Activated CD4-positive, alpha-beta memory T cell treated with anti-CD3 and anti-CD28 coated beads for 36 hours (primary cell): ENCODE measurements at places on chromosomes 4 and X. TPM values are rescaled to one million over a fixed set of nuclear protein-coding genes. Genes with fewer than 3 reads are reported as not detected.

RAB41 gene
- total RNA-seq = not detected

NWD2 gene
- total RNA-seq = not detected

UBE2D3 gene
- total RNA-seq = 447 TPM

- no peak overlapping the region for H3K4me3 ChIP-seq
- no peaks in the 10 kb centered on the region for H3K36me3 ChIP-seq
- H3K4me1 ChIP-seq = peaks cover 12% of the 10 kb centered on the region
- no peak overlapping the region for H3K27ac ChIP-seq
- no peak for DNase-seq
Measured at GRCh38 chr4:26815706-26816105, 44.9 kb upstream of the STIM2 start.

TLL1 gene
- not detected for total RNA-seq

SPATA4 gene
- total RNA-seq = not detected

AWAT2 gene
- not detected for total RNA-seq

EGFL6 gene
- total RNA-seq = 0.64 TPM

RBMX gene
- total RNA-seq = 269 TPM

CXCR3 gene
- 31.1 TPM for total RNA-seq

DNA sequence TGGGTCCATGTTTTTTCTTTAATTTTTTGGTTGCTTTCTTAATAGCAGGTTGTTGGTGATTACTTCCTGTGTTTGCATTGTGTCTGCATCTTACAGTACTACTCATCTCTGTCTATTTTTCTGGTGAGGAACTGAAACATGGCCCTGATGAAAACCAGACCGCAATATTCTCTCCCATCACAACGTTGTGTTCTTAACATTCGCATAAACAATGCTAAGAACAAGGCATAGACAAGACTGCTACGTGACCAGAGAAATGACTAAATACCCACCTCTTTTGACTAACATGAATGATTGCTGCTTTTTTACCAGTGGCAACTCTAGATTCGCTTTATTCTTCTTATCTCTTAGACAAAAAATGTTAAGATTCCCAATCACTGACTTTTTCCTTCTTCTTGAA is 179.1 kb downstream of the GC start:
- no peak for DNase-seq
- H3K27ac ChIP-seq = no peak overlapping the region
- H3K36me3 ChIP-seq = no peaks in the 10 kb centered on the region
- peaks cover 6% of the 10 kb centered on the region for H3K27me3 ChIP-seq
- H3K4me3 ChIP-seq = no peak overlapping the region

HOPX gene
- total RNA-seq = 126 TPM

- H3K36me3 ChIP-seq = no peaks in the 10 kb centered on the region
- no peak for DNase-seq
- no peaks in the 10 kb centered on the region for H3K4me1 ChIP-seq
- H3K4me3 ChIP-seq = no peak overlapping the region
Measured at GRCh38 chr4:1092026-1092982, 21.1 kb downstream of the RNF212 start.

- H3K27me3 ChIP-seq = no peaks in the 10 kb centered on the region
- H3K4me3 ChIP-seq = no peak overlapping the region
- DNase-seq = no peak
- H3K36me3 ChIP-seq = no peaks in the 10 kb centered on the region
- H3K4me1 ChIP-seq = peaks cover 10% of the 10 kb centered on the region
Measured at GRCh38 chr4:184356366-184356765, 118.0 kb downstream of the IRF2 start.

RBM47 gene
- 1.7 TPM for total RNA-seq

DNA sequence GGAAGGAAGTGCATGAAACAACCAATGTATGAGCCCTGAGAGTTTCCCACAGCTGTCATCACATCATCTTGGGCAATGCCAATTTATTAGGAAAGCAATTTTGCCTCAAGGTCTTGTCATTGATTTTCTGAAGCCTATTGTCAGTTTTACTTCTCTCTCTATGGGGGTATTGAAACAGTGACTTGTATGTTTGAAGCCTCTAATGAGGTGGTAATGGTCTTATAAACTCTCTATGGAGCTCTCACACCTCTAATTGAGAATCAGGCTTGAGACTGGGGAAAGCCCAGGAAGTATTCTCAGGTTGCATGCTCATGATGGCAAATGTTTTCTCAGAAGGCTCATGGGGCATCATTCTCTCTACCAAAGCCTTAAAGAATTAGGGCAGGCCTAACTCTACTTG is 308.2 kb upstream of the EMCN start:
- no peak overlapping the region for H3K4me3 ChIP-seq
- H3K27ac ChIP-seq = no peak overlapping the region
- DNase-seq = no peak
- H3K4me1 ChIP-seq = peaks cover 15% of the 10 kb centered on the region

DNA sequence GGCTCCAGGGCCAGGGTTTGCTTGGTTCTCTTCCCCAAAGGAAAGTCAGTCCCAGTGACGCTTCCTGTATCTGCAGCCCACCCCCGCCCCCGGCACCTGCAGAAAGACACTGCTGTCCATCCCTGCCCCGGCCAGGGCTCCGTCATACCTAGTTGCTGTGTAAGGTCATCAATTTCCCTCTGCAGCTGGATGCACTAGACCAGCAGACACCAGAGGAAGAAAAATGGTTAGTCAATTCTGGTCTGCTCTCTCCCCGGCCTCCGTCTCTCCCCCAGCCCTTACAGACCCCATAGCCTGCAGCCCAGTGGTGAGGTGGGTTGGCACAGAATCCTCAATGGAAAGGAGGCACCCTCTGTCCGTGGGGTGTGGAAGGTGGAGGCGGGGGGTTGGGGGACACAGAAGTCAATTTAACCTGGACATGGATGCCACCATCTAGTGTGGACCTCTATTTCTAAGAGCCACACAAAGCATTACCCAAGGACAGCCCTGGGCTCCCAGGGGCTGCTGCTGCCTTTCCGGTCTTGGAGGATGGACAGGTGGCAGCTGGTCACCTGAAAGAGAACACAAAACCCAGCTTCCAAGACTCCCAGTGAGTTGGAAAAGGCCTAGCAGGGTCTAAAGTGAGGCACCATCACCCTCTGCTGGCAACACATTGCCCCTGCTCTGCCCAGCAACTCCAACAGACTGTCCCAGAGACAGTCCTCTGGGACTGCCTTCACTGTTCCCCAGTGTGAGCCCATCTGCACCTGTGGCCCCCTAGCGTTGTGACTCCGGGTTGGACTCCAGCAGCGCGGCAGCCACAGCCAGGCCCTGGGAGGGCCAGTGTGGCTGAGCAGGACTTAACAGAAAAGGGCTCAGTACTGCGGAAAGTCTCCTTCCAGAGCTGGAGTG is 40.2 kb upstream of the NHSL2 start:
- H3K4me3 ChIP-seq = no peak overlapping the region
- H3K36me3 ChIP-seq = no peaks in the 10 kb centered on the region
- H3K4me1 ChIP-seq = peaks cover 26% of the 10 kb centered on the region
- no peak for DNase-seq
- no peak overlapping the region for H3K27ac ChIP-seq

TRIM61 gene
- total RNA-seq = 1.0 TPM

GRCh38 chrX:114710571-114710970 is 126.7 kb downstream of the HTR2C start:
- no peak for DNase-seq
- no peaks in the 10 kb centered on the region for H3K4me1 ChIP-seq
- no peaks in the 10 kb centered on the region for H3K36me3 ChIP-seq
- no peak overlapping the region for H3K4me3 ChIP-seq
- H3K27me3 ChIP-seq = no peaks in the 10 kb centered on the region
- no peak overlapping the region for H3K27ac ChIP-seq

GBA3 gene
- total RNA-seq = not detected

DNA sequence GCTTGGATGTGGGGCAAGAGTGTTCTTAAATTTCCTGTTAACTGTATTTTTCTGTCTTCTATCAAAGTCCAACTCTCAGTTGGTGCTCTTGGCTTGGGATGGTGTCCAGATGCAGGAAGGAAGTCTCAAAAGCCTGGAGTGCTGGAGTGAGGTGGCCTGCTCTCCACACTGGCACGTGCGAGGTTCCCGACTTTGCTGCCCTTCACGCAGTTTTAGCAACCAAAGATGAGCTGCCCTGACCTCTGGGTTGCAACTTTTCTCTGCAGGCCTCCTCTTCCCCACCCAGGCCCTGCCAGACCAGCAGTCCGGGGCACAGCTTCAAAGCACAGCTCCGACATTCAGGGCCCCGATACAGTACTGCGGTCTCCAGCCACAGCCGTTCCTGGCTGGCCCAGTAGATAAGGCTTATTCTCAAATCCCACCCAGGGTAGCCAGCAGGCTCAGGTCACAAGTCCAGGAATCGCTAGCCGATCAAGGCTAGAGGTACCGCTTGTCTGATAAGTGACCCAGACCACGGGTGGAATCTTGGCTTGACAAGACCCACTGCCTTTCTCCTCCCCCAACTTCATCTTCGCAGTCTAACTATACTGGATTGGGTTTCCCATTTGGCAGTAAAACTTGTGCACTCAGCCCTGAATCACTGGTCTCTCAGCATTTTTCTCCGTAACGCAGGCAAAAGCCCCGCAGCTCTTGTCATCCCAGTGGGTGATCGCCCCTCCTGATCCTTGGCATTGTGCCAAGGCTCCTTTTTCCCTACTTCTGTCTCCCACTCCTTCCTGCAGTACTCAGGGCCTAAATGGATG is 21.8 kb upstream of the JADE1 start:
- H3K27me3 ChIP-seq = no peaks in the 10 kb centered on the region
- no peak overlapping the region for H3K27ac ChIP-seq
- no peaks in the 10 kb centered on the region for H3K4me1 ChIP-seq
- H3K4me3 ChIP-seq = no peak overlapping the region
- H3K36me3 ChIP-seq = no peaks in the 10 kb centered on the region

DNA sequence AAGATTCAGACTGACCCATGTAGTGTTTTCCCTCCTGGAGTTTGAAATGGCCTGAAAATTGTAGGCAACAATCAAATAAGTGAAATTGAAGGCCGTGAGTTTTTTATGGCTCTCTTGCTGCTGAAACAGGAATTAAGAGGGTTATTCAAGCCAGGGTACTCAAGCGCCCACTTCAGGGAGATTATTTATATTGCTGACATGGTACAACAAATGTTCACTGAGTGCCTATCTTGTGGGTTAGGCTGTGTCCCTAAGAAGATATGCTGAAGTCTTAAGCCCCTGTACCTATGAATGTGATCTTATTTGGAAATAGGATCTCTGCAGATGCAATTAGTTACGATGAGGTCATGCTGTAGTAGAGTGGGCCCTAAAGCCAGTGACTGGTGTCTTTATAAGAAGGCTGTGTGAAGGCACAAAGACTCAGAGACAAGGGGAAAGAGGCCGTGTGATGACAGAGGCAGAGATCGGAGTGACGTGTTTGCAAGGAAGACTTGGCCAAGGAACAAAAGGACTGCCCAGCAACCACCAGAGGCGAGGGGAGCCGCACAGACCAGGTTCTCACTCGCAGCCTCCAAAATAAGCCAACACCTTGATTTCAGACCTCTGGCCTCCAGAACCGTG is 72.9 kb downstream of the MED28 start:
- H3K4me1 ChIP-seq = no peaks in the 10 kb centered on the region
- no peaks in the 10 kb centered on the region for H3K36me3 ChIP-seq
- DNase-seq = no peak
- H3K27ac ChIP-seq = no peak overlapping the region
- H3K4me3 ChIP-seq = no peak overlapping the region

TRAM1L1 gene
- not detected for total RNA-seq

DNA sequence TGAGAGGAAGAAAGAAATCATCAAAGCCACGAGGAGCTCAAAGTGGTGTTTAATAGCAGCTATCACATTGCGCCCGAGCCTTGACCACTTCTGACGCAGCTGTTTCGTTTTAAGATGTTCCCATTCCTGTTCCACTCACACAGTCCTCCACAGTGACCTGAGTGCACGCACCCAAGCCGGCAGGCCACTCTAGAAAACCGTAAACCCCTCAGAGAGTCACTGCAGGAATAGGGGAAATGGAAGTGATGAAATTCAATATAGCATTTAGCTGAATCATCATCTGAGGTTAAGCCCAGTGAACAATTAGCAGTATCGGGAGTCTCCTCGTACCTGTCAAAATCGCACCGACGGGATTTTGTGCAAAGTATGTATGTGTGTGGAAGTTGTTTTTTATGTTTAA is 17.9 kb upstream of the HAND2 start:
- DNase-seq = no peak
- H3K36me3 ChIP-seq = no peaks in the 10 kb centered on the region
- H3K4me1 ChIP-seq = no peaks in the 10 kb centered on the region
- H3K27ac ChIP-seq = no peak overlapping the region

GRCh38 chrX:10519278-10519677 is 101.1 kb downstream of the MID1 start:
- H3K27ac ChIP-seq = no peak overlapping the region
- H3K4me3 ChIP-seq = no peak overlapping the region
- no peaks in the 10 kb centered on the region for H3K4me1 ChIP-seq
- H3K36me3 ChIP-seq = no peaks in the 10 kb centered on the region
- no peak for DNase-seq

MAGEC3 gene
- not detected for total RNA-seq

GRCh38 chrX:96837808-96838207 is 45.9 kb upstream of the RPA4 start:
- DNase-seq = no peak
- H3K27ac ChIP-seq = no peak overlapping the region
- no peaks in the 10 kb centered on the region for H3K36me3 ChIP-seq
- H3K27me3 ChIP-seq = no peaks in the 10 kb centered on the region

DNA sequence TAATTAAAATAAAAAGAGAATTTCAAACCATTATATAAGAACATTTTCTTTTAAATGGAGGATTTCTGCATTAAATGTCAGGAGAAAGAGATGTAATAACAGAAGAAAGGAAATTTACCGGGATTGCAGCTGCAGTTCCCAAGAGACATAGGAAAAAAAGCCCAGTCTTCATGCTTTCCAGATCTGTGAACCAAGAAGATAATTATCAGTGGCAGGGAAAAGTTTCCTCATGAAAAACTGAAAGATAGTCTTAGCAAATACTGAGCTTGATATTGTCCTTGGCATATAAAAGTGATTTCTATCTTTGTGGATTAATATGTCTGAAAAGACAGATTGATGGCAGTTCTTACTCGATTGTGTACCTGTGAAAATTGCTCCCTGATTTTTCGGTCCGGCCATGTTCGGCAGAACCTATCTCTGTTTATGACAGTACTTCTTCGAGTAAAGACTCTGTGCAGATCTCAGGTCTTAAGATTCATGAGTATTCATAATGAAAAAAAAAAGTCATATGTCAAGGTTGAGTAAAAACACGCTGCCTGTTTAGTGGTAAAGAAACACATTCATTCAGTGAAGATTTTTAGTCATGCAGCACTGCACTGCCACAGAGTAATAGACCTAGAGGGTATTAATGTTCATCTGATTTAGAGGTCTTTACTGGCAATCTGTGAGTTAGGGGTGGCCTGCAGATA is 29.6 kb downstream of the SPARCL1 start:
- no peaks in the 10 kb centered on the region for H3K36me3 ChIP-seq
- H3K4me1 ChIP-seq = peaks cover 21% of the 10 kb centered on the region
- peak; percentile 47 for DNase-seq
- no peaks in the 10 kb centered on the region for H3K27me3 ChIP-seq
- H3K4me3 ChIP-seq = peak overlapping the region; percentile 58
- peak overlapping the region; percentile 1 for H3K27ac ChIP-seq

TLR7 gene
- not detected for total RNA-seq

GRCh38 chr4:127482049-127482448 is 150.7 kb upstream of the INTU start:
- H3K27me3 ChIP-seq = no peaks in the 10 kb centered on the region
- no peaks in the 10 kb centered on the region for H3K36me3 ChIP-seq
- no peaks in the 10 kb centered on the region for H3K4me1 ChIP-seq
- no peak overlapping the region for H3K4me3 ChIP-seq

MAPK10 gene
- total RNA-seq = not detected

- no peaks in the 10 kb centered on the region for H3K4me1 ChIP-seq
- no peak overlapping the region for H3K4me3 ChIP-seq
- no peaks in the 10 kb centered on the region for H3K36me3 ChIP-seq
- no peak for DNase-seq
- no peaks in the 10 kb centered on the region for H3K27me3 ChIP-seq
Measured at GRCh38 chr4:118326585-118326984, 26.2 kb downstream of the PRSS12 start.

TMSB15B gene
- total RNA-seq = 6.2 TPM

RTL9 gene
- 0.05 TPM for total RNA-seq
